Caco-2 (cell line): ENCODE measurements at places on chromosomes 1 and 21.
A peak's percentile ranks its signal among the peaks of the same experiment; 100 is the strongest.

- no peak for DNase-seq
Measured at GRCh38 chr1:11379851-11380250, 99.1 kb upstream of the DISP3 start.

DNA sequence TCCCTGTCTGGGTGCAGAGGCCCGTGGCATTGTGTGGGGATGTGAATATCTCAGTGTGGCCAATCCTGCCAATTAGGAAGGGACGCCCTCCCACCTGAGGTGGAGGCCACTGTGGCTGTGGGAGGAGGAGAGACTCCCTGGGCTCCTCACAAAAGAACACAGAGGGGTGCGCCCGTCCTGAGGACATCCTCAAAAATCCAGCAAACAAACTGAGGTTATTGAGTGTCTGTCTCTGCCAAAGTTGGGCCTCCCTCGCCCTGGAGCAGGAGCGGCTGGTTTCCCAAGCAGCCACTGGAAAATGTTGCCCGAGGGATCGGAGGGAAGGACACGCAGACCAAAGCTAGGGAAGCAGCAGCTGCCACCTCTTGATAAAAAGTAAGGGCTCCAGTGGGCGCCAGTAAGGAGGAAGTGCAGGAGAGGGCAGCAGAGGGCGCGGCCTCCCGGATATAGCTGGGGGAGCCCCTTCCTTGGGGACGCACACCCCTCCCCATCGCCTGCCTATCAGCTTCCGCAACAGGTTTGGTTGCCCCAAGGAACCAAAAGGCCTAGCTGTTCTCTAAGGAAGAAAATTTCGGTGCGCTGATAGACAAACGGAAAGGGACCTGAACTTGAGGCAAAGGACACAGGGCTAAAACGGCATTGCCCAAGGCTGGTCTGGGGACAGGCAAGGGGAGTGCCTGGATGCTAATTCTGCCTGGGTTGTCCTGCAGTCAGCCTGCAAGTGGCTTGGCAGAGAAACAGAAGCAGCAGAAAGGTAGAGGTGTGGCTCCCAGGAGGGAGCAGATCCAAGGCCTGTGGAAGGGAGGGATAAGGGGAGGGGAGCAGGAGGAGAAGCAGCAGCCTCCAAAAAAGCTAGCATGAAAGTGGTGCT, 1.7 kb upstream of the GRIK3 start:
- DNase-seq = no peak

DNA sequence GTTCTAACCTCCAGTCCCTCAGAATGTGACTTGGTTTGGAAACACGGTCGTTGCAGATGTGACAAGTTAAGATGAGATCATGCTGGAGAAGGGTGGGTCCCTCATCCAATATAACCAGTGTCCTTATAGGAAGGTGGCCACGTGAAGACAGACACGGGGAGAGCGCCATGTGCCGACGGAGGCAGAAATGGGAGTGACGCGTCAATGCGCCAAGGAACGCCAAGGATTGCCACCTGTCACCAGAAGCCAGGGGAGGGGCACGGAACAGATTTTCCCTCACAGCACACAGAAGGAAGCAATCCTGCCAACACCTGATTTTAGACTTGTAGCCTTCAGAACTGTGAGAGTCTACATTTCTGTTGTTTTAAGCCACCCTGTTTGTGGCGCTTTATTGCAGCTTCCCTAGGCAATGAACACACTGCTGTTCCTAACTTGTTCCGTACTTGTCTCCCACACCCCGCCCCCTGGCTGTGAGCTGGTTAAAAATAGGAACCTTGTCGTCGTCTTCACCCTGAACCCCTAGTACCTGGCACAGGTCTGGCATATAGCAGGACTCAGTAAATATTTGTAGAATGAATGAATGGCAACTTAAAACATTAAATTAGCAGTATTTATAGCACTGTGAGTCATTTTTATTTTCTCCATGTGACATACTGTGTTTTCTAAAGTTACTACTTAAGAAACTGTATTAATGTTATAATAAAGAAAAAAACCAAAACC, 14.2 kb downstream of the RIMS3 start:
- DNase-seq = no peak

GRCh38 chr1:225464851-225465792, 37.3 kb upstream of the LBR start:
- no peak for DNase-seq

DNA sequence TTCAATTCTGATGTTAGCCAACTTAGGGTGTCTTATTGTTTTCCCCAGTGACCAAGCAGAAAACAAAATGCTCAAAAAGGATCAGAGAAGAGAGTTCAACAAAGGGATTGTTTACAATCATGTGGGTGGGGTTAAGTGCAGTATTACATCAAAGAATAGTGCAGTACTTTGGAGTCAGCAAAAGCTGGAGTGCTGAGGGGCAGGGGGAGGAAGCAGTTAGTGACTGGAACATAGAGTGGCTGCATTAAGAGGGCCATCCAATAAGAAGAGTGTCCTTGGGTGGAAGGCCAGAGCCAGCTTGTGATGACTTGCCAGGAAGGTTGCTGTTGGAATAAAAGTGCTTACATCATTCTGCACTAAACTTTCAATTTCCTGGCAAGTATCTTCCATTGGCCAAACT, 175.5 kb downstream of the CYYR1 start:
- DNase-seq = no peak

- no peak for DNase-seq
Measured at GRCh38 chr1:221448585-221449175, 293.2 kb downstream of the DUSP10 start.

DNA sequence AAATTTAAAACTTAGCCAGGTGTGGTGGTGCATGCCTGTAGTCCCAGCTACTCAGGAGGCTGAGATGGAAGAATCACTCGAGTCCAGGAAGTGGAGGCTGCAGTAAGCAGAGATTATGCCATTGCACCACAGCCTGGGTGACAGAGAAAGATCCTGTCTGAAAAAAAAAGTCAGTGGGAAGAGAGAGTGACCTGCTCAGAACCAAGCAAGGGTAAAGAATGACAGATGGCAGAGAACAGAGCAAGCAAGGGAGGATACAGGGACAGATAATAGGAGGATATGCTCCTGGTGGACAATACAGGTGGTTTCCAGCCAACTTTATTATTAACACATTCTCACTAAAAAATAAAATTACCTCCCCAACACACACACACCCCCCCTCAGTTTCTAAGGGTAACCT, 4.6 kb upstream of the TMEM51 start:
- no peak for DNase-seq

GRCh38 chr1:84896279-84896678, 3.3 kb upstream of the LPAR3 start:
- no peak for DNase-seq

- no peak for DNase-seq
Measured at GRCh38 chr1:30968220-30968971, 59.8 kb upstream of the SDC3 start.

DNA sequence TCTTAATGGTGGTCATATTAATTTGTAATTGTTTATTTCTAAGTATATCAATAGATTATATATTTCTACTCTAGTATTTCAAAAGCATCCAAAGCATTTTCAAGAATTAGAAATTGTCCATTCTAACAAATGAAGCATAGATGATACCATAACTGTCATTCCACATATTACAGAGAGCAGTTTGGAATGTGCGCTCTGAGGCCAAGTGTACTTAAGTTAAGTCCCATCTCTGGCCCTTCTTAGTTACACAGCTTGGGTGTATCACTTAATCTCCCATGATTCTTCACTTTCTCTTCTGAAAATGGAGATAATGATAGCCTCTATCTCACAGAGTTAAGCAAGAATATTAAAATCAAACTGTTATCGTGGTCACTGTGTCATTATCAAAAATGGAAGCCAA, 281.1 kb downstream of the MRPL39 start:
- DNase-seq = no peak

DNA sequence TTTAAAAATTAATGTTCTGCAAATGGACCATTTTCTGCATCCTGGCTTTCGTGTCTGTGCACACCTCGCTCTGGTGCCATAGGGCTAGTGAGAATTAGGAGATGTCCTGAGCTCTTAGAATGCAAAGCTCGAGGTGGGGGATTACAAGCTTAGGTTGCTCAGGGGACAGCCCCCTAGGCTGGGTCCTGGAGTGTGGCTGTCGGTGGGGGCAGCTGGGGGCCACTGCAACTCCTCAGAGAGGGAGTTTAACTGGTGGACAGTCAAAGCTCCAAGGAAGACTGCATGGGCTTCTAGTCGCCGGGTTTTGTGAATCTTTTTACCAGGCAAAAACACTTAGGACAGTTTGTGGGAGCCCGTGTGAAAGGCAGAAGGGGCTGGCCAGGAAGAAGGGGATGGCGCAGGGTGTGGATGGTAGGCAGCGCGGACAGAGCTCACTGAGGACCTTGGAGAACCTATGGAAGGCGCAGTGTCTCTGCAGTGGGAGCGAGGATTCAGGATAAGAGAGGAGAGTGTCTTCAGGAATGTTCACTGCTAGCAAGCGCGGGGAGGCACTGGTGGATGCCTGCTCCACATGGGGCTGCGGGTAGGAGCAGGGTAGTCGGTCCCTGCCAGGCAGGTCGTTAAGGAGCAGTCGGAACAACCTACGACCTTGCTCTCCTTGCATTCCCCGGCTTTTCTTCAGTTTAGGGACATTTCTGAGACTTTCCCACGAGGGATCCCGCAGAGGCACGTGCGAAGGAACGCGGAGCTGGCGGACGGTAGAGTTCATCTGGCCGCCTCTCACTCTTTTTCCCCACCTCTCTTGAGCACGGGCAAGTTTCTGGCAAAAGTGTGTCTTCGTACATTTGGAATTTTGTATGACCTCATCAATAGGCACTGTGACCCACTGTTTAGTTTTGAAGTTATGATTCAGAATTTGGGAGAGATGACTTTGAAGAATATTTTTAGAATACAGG, 12.9 kb upstream of the KCNE1 start:
- DNase-seq = peak; percentile 52

- DNase-seq = no peak
Measured at GRCh38 chr1:172622541-172622940, 36.4 kb upstream of the FASLG start.
